Transverse colon (tissue), 4 donors: ENCODE measurements at places on chromosomes 7 and 10. TPM values are rescaled to one million over a fixed set of nuclear protein-coding genes. Genes with fewer than 3 reads are reported as not detected.

Gene CABCOCO1
- not detected for total RNA-seq

GRCh38 chr7:44309271-44310091, 15.9 kb downstream of the CAMK2B start:
- peak; percentile 46 for DNase-seq
- no peaks in the 10 kb centered on the region for H3K36me3 ChIP-seq
- H3K27me3 ChIP-seq: peaks cover 17% of the 10 kb centered on the region
- peak overlapping the region; percentile 33 for H3K4me3 ChIP-seq
- no peak overlapping the region for H3K27ac ChIP-seq

- H3K27me3 ChIP-seq: no peaks in the 10 kb centered on the region
- no peaks in the 10 kb centered on the region for H3K36me3 ChIP-seq
- H3K27ac ChIP-seq: no peak overlapping the region
- no peaks in the 10 kb centered on the region for H3K4me1 ChIP-seq
- H3K4me3 ChIP-seq: no peak overlapping the region
Measured at GRCh38 chr7:26497801-26498596, 206.3 kb downstream of the SNX10 start.

Gene CALML5
- not detected for total RNA-seq

Gene PNLIPRP2
- total RNA-seq: not detected

DNA sequence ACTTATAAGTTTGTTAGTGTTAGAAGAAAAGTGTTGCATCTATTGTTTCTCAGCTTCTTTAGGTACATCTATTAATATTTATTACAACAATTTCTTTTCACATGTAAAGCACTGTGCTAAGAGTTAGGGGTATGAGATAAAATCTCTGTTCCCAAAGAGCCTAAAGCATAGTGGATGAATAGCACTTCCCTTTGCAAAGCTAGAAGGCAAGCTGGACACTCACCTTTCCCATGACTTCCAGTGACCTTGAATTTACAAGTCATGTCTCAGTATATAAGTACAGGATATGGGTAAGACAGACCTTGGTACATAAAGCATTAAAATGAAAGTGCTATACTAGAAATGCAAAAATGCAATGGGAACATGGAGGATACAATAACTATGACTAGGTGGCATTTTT, 8.7 kb downstream of the CNNM1 start:
- H3K36me3 ChIP-seq: no peaks in the 10 kb centered on the region
- no peak for DNase-seq
- no peak overlapping the region for H3K4me3 ChIP-seq
- no peak overlapping the region for H3K27ac ChIP-seq
- peaks cover 4% of the 10 kb centered on the region for H3K4me1 ChIP-seq

Gene CH25H
- not detected for total RNA-seq

GRCh38 chr7:100830396-100830795, 3.1 kb upstream of the EPHB4 start:
- H3K4me3 ChIP-seq: no peak overlapping the region
- peaks cover 28% of the 10 kb centered on the region for H3K4me1 ChIP-seq
- peaks cover 14% of the 10 kb centered on the region for H3K27me3 ChIP-seq
- DNase-seq: no peak
- H3K36me3 ChIP-seq: no peaks in the 10 kb centered on the region
- H3K27ac ChIP-seq: no peak overlapping the region
